ENCODE measurements at places on chromosomes 16 and 17.

- no peak for DNase-seq
Measured at GRCh38 chr16:87295259-87295658, 21.9 kb downstream of the C16orf95 start.

DNA sequence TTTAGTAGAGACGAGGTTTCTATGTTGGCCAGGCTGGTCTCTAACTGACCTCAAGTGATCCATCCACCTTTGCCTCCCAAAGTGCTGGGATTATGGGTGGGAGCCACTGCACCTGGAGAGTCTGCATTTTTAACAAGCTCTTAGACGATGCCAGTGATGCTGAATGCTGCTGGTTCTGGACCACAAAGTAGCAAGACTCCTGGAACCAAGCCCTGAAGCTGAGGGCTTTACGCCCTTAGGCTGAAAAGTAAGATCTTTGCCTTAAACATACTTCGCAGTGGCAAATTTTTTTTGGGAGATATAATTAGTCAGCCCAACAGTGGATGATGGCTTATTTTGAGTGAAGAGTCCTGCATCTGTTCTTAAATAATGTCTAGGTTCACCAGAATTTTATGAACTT, 14.0 kb downstream of the METTL9 start:
- no peak for DNase-seq

GRCh38 chr17:13775450-13775849, 173.7 kb upstream of the HS3ST3A1 start:
- DNase-seq = no peak

- no peak for DNase-seq
Measured at GRCh38 chr17:69477204-69477902, 62.9 kb downstream of the MAP2K6 start.

DNA sequence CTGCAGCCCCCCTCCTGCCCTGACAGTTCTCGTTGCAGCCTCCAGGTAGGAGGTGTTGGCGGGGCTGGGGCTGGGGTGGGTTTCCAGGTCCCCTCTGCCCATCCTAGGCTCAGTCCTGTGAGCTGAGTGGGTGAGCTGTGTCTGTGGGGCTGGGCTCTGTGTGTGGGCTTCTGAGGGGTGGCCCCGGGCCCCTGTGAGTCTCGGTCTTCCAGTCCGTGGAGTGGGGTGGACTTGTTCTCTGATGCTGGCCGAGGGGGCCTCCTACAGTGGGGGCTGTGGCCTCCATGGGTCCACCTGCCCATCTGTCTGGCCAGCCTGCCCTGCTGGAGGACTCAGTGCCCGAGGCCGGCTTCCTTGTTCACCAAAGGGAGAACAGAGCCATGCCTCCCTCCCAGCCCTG, 32.7 kb downstream of the SOX8 start:
- DNase-seq = no peak

Data from WERI-Rb-1 (cell line).